GM23248 (cell line): ENCODE measurements at places on chromosomes 5 and 9. TPM values are rescaled to one million over a fixed set of nuclear protein-coding genes. Genes with fewer than 3 reads are reported as not detected.
A peak's percentile ranks its signal among the peaks of the same experiment; 100 is the strongest.

- DNase-seq = peak; percentile 6
These were observed 25.5 kb downstream of the AGTPBP1 start for GRCh38 chr9:85716031-85716877.

- DNase-seq = no peak
These were observed 5.7 kb downstream of the B4GALT7 start for GRCh38 chr5:177605667-177606066.

GRCh38 chr9:89420397-89421178, 77.3 kb downstream of the SEMA4D start:
- no peak for DNase-seq

- DNase-seq = no peak
These were observed 7.2 kb downstream of the KDM4C start for GRCh38 chr9:6764950-6765349.

- no peak for DNase-seq
These were observed 34.1 kb downstream of the LMX1B start for GRCh38 chr9:126647585-126648411.

TMEM171 gene
- polyA plus RNA-seq = 11.0 and 12.3 TPM in 2 replicates

ARSI gene
- polyA plus RNA-seq = 0.72 and 1.0 TPM in 2 replicates
